ENCODE measurements at places on chromosomes 16 and 17. TPM values are rescaled to one million over a fixed set of nuclear protein-coding genes. Genes with fewer than 3 reads are reported as not detected.

The KIF1C gene
- total RNA-seq: 67.7 TPM

The BCO1 gene
- not detected for total RNA-seq

The HCRT gene
- total RNA-seq: not detected

The CCL17 gene
- total RNA-seq: not detected

The TUBG1 gene
- 20.3 TPM for total RNA-seq

The AOC3 gene
- total RNA-seq: under 0.01 TPM

The KRT39 gene
- 0.28 TPM for total RNA-seq

The HAS3 gene
- 5.6 TPM for total RNA-seq

The KCNJ2 gene
- 3.9 TPM for total RNA-seq
